T-helper 9 cell (primary cell): ENCODE measurements at places on chromosomes 12 and 14.

GRCh38 chr14:33017016-33017415 lies 78.3 kb downstream of the NPAS3 start:
- no peak for DNase-seq

GRCh38 chr12:69966839-69967238 lies 141.8 kb downstream of the MYRFL start:
- DNase-seq: no peak

GRCh38 chr14:75991753-75992152 lies 6.2 kb downstream of the IFT43 start:
- DNase-seq: no peak

DNA sequence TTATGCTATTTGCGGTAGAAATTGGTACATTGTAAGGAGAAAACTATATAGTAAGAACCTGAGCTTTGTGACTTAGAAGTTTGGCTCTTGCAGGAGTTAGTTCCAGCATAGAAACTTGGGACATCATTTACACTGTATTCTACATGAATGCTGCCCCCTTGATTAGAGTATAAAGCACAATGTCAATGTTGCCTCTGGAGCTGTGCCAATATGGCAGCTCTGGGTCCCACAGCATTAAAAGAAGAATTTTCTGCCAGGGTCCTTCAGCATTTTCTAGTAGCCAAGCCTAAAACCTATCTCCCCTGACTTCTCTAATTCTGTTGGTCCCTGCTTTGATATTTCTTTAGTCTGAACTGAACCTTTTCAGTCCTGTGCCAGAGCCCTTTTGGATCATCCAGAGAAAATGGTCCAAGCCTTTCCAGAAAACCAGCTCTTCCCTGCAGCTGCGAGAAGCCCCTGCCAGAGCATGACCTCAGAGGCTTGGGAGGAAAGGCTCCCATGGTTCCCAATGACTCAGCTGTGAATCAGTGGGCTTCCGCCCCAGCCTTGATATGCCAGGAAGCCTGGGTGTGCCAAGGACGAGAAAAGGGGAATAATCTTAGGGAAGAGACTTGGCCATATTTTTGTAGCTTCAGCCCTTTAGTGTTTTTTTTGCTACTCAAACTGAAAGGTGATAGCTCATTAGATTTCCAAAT lies 43.2 kb downstream of the PLEKHG7 start:
- no peak for DNase-seq

DNA sequence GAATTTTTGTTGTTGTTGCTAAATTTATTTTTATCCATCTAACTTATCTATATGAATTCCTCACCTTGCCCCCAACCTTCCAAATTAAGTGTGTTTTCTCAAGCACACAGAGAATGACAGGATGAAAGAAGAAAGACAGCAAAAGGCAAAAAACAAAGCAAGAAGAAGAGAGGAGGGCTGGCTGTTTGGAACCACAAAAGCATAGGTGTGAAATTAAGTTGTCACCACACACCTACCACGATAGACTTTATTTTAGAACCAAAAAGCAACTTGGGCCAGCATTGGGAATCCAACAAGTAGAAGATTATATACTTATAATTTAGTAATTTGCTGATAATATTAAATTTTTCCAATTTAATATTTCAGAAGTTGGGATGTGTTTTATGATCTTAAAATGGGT lies 58.7 kb upstream of the REP15 start:
- no peak for DNase-seq

DNA sequence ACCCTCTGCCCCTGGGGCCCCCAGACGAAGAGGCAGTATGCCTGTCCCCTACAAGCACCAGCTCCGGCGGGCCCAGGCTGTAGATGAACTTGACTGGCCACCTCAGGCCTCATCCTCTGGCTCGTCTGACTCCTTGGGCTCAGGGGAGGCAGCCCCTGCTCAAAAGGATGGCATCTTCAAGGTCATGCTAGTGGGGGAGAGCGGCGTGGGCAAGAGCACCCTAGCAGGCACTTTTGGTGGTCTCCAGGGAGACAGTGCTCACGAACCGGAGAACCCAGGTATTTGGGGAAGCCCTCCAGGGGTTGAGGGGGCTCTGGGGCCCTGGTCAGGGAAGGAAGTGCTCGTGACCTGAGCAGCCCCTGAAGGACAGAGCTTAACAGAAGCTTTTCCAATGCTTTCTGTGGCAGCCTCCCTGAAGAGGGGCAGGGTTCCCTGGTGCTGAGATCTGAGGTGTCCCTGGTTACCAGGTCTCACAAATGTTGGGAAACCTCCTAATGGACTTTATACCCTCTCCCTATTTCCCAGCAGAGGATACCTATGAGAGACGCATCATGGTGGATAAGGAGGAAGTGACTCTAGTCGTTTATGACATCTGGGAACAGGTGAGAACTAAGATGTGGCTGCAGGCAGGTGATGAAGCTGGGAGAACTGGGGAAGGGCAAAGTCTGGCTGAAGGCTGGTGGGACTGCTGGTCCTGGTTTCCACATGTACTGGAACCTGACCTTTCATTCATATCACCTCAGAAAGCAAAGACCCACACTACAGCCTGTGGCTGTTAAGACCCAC lies 1.9 kb downstream of the REM2 start:
- DNase-seq: no peak

DNA sequence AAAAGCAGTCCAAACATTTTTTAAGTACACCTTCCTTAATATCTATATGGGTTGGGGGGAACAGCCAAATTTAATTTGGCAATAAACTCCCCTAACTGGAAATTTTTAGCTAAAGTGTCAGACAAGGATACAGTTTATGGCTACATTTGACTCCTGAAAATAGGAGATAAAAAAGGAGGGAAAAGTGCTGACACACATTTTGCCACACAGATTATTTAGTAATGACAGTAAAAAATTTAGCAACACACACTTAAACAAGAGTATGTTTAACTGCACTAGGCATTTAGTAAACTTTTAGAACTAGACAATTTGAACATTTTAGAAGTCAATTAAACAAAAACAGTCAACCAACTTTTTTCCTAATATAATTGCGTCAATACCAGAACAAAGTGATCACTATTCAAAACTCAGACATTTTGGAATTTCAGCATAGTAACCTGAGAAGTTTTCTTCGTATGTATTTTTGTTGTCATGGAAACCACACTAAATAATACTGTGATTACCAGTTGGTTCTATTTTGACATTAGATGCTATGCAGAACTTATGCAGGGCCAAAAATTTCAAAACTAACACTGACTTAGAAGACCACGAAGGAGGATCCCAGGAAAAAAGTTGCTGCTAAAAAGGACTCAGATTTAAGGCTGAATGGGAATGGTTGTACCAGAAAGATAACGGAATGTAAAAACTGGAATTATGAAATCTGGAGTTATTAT lies 13.4 kb downstream of the GMFB start:
- DNase-seq: no peak

- DNase-seq: no peak
Measured at GRCh38 chr14:55019968-55020554, 6.8 kb downstream of the WDHD1 start.

- no peak for DNase-seq
Measured at GRCh38 chr12:22530-23201, 43.9 kb upstream of the IQSEC3 start.
